Pons (tissue), 1 donor: ENCODE measurements at places on chromosomes 5 and 9.

DNA sequence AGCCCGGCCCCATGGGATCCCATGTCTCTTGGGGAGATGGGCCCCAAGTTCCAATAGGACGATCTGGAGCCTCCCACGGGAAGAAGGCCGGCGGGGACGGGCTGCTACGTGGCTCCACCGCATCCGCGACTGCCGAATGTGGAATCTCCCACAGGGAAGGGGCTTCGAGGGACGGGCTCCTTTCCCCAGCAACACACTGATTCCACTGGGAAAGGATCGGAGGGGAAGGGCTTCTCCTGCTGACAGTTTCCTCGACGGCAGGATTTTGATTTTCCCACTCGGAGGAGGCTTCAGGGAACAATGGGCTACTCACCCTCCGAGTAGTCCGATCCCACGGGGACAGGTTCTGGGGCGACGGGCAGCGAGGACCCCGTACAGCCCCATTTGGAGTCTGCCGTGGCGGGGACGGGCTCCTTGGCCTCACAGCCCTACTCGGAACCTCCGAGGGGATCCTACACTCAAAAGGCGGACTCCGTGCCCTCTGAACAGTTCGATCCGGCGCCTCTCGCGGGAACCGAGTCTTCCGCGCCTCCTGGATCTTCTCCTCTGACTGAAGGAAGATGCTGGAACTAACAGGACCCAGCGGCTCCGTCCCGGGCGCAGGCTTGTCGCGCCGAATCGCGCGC is 1.3 kb downstream of the PROB1 start:
- DNase-seq = no peak

DNA sequence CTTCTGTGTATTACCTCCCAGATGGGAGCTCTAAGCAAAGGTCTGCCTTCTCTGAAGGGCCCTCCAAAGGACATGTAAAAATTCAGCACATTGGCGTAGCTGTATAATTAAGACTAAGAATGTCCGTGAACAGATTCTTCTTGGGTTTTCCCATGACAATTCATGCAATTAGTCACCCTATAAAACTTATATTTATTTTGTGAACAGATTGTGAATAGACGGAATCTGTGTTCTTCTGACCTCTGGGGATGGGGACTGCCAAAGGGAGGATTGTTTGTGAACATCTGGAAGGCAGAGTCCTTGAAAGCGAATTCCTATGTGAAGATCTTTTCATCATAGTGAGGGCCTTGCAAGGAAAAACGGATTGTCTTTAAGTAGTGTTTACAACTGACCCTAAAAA is 111.3 kb downstream of the EGFLAM start:
- no peak for DNase-seq

- no peak for DNase-seq
Measured at GRCh38 chr5:172453206-172453985, 929 bp downstream of the SH3PXD2B start.

DNA sequence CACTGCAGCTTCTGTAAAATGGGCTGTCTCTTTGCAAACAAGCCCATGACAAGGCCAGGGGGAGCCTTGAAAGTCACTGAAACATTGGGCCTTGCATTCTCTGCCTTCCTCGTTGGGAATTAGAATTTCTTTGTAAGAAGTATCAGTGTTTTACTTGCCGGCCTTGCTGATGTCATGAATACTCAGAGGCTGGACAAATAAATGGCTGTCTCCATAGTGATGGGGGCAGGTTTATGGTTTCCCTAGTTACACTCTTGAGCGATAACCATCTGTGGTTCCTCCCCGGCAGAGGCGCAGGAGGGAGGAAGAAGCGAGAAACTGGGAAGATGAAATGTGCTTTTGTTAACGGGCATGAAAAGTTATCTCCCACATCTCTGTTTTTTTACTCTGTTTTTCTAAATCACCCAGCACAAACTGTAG is 272.7 kb upstream of the PANK3 start:
- DNase-seq = no peak

DNA sequence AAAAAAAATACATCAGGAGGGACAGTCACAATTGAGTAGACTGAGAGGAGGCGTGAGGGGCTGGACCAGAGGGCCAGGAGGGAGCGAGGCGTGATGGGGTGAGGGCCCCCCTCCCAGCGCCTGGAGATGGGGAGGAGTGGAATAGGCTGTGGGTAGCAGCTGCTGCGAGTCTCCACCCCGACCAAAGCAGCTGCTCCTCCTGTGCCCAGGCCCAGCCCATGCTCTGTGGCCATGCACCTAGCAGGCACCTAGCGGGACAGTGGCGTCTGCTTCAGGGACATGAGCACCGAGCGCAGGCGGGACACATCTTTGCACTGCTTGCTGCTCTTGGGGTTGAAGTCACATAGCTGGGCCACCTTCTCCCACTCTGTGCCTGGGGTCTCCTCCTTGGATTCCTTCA is 4.0 kb downstream of the HIGD2A start:
- no peak for DNase-seq

DNA sequence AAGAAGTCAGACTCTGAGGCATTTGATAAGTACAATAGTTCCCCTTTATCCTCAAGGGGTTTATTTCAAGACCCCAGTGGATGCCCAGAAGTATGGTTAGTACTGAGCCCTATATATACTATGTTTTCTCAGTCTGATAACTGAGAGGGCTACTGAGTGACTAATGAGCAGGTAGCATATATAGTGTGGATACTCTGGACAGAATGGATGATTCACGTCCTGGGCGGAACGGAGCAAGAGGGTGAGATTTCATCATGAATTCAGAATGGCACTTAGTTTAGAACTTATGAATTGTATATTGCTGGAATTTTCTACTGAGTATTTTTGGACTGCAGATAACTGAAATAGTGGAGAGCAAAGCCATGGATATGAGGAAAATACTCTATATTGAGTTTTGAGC is 457.6 kb downstream of the PLK2 start:
- DNase-seq = no peak

GRCh38 chr5:156137071-156137869 is 189.7 kb upstream of the SGCD start:
- DNase-seq = no peak

DNA sequence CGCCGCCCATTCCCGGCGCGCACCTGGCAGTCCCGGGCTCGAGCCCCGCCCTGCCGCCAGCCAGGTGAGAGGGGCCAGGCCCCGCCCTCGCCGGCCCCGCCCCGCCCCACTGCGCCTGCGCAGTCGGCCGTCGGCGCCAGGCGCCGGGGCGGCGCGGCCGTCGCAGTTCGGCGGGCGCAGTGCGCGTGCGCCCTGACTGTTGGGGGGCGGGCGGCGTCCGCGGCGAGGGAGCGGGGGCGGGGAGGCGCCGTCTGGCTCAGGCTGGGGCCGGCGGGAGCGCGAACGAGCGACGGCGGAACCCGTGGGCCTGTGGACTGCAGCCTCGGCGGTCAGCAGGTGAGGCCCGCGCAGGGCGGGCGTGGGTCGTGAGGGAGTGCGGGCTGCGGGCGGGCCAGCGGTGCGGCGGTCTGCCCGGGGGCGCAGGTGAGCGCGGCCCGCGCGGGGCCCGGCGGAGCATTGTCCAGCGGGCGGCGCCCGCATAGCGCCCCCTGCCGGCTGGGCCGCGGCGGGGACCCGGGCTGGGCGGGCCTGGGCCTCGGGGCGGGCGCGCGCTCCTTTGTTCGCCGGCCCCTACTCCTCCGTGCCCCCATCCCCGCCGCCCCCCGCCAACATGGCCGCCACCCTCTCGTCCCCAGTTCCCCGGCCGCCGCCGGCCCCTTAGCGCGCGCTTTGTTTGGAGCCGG is at the start of gene SPIN1:
TSS of gene SPIN1 (plus strand) at position 242 of the 683 bp plus-strand sequence. CDS start 38,096 bp downstream, outside the sequence.
- peak; percentile 44 for DNase-seq

GRCh38 chr9:97510797-97511654 is 9.6 kb downstream of the TMOD1 start:
- DNase-seq = no peak

DNA sequence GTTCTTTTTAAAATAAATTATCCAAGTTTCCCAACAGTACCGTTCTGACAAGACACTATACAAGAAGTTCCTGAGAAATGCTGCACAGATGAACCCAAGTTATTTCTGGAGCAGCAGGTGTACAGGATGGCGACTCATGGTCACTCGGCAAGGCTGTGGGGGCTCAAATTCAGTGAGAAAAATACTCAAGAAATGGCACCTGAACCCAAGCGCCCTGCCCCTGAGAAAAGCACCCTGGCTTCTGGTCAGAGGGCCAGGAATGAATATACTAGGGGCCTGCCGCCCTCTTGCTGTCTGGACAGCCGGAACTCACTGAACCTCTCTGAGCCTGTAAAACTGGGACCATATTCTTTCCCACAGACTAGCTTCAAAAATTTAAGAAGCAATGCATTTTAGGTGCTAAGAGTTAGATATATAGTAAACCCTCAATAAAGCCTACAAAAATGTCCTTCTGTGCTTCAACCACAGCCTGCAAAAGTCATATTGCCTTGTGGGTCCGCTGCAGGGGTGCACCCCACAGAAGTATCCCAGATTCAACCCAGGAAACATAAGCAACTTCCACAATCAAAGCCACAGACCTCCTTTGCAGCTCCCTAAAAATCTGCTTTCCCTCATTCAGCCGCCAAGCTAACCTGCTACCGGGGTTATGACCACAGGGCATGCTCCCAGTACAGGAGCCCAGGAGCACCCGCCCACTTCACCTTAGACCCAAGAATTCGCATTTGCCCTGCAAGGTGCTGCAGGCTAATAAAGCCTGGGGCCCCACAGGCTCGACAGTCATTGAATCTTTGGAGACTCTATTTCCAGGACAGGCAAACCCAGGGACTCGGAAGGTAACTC is 1.4 kb downstream of the RAPGEF1 start:
- DNase-seq = no peak

GRCh38 chr9:104143550-104143910 is 49.4 kb downstream of the SMC2 start:
- DNase-seq = no peak

DNA sequence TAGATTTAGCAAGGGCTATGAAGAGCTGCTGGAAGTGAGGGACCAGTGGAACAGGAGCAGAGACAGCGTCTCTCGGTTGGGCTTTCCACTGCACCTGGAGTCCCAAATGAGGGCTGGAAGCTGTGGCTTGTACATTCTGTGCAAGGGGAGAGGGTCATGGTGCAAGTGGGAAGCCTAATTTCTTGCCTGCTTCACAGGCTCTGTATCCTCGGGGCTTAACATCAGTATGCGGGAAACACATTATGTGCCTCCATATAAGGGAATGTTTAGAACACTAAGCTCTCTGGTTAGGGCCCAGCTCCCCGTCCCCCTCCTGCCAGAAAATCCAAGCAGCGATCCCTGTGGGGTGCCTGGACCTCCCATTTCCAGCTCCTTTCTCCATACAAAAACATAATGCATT is 89.0 kb upstream of the NIPAL4 start:
- no peak for DNase-seq

GRCh38 chr5:19270153-19270552 is 717.8 kb downstream of the CDH18 start:
- DNase-seq = no peak

DNA sequence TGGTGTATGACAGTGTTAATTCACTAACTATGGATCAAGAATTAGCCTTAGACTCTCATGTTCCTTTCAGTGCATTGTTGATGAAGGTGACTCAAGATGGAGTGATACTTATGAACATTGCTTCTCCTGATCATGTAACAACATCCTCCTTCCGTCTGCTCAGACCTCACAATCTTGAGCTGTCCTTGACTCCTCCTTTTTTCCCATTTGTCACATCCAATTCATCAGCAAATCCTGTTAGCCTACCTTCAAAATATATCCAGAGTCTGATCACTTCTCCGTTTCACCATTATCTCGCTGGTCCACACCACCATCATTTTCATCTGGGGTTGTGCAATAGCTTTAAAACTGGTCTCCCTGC is 9.2 kb upstream of the SEMA6A start:
- no peak for DNase-seq

GRCh38 chr5:84228266-84228665 is 156.4 kb downstream of the EDIL3 start:
- DNase-seq = no peak

DNA sequence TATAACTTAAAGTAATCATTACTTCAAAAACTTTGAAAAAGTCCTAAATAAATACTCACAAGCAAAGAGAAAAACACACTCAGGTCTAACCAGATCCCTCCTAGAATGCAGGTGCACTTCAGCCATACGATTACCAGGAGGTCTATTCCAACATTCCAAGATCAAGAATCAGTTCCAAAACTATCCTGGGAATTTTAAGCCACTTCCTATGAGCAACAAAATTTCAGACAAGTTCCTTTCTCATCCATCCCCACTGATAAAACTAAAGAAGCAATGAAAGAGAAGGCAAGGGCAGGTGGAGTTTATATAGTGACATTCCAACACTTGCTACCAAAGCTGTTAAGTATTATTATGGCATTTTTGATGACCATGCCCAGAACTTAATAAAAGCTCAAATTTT is 29.6 kb downstream of the MLLT3 start:
- no peak for DNase-seq

GRCh38 chr5:32443541-32444430 is 754 bp downstream of the ZFR start:
- peak; percentile 34 for DNase-seq

DNA sequence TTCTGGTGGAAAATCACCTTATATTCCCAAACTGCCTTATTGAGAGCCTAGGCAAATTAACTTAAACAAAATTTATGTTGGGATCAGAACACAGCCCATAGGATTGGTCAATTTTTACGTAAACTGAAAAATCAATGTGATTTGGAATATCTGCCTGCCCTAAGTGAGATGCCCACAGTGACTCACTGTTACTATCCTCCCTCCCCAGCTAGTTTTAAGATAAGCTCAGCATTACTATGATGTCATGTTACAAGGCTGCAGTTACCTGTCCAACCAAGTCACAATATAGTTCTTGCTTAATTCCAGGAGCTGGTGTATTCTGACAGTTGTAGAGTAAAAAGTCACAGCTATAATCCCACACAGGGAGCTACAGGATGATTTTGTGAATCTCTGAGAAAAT is 23.1 kb downstream of the SKP1 start:
- no peak for DNase-seq

DNA sequence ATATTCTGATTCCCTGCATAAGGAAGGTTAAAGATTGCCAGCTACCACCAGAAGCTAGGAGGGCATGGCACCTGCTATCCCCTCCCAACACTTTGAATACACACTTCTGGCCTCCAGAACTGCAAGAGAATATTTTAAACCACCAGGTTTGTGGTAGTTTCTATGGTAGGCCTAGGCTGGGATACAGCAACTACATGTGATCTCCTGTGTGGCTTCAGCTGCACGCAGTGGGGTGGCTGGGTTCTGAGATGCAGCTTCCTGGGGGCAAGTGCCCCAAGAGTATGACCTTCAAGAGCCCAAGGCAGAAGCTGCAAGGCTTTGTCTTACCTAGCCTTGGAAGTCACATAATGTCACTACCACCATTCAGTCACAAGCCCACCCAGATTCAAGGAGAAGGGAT is 39.6 kb downstream of the GCNT4 start:
- DNase-seq = no peak

DNA sequence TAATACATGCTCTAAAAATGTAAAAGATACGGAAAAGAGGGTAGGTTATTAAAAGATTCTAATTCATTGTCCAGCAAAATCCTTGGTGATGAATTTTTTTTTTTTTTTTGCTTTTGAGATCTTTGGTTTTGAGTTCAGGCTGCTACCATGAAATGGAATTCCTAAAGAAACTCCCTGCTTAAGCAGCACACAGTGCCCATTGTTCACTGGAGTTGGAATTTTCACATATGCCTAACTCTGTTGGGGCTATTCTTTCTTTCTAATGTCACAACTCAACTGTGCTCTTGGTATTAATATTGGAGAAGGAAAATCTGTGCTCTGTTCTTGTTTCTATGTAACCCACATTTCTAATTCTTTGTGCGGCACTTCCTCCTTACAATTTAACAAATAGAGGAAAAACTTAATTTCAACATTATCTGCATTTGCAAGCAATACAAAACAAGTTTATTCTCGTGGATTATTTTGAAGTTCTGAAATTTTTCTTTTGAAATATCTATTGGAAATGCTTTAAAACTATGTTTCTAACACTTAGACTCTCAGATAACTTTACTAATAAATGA is 21.6 kb downstream of the MATR3 start:
- peak; percentile 58 for DNase-seq
